ENCODE measurements at places on chromosomes 16 and 17. TPM values are rescaled to one million over a fixed set of nuclear protein-coding genes. Genes with fewer than 3 reads are reported as not detected.

DNA sequence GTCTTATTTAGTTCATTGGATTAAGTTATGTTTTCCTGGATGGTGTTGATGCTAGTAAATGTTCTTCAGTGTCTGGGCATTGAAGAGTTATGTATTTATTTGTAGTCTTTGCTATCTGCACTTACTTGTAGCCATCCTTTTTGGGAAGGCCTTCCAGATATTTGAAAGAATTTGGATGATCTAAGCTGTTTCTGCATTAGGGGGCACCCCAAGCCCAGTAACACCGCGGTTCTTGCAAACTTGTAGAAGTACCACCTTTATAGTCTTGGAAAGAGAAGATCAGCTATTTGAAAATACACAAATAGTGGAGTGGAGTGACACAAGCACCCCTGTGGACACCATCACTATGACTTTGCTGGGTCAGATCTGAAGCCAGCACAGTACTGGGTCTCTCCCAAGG is 175.9 kb upstream of the KIF2B start:
- no peak for DNase-seq

- no peak for DNase-seq
Measured at GRCh38 chr16:12160815-12161550, 184.4 kb downstream of the SNX29 start.

GRCh38 chr16:11913425-11914079 is 2.2 kb downstream of the GSPT1 start:
- DNase-seq: no peak

- DNase-seq: no peak
Measured at GRCh38 chr16:47046726-47047523, 73.5 kb upstream of the DNAJA2 start.

GRCh38 chr16:32116080-32116479 is 137.0 kb upstream of the TP53TG3D start:
- no peak for DNase-seq

DNA sequence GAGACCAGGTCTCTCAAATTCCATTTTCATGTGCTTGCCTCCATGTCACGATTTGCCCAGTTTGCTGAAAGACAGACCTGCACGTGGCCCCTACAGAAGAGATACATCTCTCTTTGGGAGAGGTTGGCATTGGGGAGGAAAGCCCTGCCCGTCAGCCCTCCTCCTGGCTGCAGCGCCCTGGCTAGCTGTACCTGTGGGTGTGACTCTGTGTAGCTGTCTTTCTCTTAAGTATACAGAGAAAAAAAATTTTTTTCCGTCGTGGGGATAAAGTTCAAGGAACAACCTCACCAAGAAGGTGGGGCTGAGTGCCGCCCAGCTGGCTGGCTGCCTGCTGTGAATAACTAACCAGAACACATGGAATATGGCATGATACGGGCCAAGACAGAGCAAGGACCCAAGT is 26.5 kb downstream of the TMEM98 start:
- DNase-seq: no peak

DNA sequence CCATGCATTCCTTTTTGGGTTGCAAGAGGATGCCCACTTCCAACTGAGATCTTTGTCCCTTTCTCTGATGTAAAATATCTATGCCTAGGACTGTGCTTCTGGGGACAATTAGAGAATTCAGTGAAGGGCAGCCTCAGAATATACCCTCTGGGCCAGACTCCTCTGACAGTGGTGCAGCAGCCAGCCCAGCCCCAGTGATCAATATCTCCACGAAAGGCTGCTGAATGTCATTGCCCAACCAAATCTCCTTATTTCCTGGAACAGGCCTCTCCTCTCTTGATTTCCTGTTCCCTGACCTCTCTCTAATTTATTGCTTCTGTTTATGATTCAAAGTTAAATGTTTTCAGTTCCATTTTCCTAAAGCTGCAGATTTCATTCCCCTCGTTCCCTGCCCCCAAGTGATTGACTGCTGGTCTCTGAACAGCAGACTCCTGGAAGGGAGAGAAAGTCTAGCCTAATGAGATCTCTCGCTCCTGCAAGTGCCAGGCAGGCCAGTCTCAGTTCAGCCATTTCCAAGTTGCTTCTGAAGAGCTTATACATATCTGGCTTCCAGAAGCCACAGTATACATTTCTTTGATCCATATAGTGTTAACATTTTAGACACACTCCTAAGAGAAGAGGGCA is 104.4 kb upstream of the SALL1 start:
- DNase-seq: no peak

DNA sequence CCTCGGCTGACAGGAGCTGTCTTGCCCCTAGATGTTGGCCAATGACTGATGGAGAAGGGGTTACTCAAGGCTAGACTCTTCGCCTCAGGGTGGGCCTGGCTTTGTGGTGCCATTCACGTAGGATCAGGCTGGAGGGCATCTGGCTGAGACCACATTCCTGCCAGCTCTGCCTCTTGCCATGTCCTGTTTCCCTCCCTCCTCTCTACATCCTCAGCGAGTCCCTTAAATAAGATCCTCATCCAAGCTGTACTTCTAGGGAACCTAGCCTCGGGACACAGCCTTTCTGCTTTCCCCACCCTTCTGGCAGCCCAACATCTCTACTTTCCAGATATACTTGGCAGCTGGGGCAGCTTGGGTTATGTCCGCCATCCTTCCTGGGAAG is 27.9 kb upstream of the EFCAB13 start:
- no peak for DNase-seq

DNA sequence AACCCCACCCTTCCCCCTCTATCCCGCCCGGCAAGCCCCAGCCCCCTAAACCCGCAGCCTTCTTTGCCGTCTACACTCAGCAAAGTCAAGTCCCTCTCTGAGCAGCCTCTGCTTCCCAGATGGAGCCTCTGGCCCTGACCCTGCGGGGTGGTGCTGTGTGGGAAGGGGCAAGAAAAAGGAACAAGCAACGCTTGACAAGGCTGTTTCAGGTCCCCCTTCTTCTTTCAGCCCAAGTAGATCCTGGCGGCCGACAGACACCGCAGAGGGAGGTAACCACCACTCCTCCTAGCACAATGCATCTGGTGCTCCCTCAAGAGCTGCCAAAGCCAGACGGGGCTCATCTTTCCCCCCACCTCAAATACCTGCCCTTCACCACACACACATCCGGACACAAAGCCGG is 178.3 kb downstream of the ENGASE start:
- no peak for DNase-seq

GRCh38 chr17:74977802-74978201 is 5.2 kb upstream of the HID1 start:
- no peak for DNase-seq

DNA sequence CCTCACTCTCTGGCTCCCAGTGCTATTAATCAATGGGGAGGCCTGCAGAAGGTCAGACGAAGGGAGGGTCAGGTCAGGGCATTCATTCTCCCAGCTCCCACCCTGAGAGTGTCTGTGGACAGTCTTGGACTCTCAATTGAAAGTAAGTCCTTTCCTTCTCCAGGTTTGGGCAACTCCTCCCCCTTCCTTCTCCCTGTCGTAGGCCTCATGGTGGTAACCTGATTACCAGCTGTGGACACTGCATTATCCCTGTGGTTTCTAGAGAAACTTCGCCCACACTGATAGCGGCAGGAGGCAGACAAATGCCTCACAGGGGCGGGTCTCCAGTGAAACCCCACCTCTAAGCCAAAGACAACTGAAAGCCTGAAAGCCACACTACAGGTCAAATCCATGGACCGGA is 57.7 kb upstream of the SLC25A19 start:
- no peak for DNase-seq

GRCh38 chr16:10941127-10941933 is 938 bp downstream of the DEXI start:
- no peak for DNase-seq

DNA sequence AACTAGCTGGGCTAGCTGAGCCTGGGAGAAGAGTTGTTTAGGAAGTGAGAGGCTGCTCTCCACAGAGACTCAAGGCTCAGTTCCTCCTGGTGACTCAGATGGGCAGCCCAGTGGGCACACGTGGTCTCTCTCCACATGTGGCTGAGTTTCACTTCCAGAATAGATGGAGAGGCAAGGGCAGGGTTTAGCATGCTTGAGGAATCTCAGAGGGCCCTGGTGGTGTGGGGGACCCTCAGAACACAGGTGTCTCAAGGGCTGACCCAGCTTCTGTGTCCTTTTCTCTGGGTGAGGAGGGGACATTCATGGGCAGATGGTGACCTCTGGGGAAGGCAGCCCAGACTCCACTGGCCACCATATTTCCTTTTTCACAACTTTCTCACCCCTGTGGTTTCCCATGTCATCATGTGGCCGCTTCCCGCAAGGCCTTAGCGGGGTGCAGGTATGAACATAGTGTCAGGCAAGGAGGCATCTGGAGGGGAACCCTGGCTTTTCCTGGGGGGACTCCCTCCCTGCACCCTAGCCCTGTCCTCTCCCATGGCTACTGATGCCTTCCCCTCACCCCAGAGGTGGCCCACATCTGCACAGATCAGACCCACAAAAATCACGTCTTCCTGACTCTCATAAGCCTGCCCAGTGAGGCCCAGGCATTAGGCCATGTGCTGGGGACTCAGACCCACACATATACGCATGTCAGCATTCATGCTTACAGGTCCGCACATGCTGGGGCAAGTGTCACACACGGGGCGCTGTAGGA is 3.3 kb downstream of the GRN start:
- no peak for DNase-seq

- DNase-seq: peak; percentile 68
Measured at GRCh38 chr17:45666046-45666600, 118.0 kb upstream of the CRHR1 start.

DNA sequence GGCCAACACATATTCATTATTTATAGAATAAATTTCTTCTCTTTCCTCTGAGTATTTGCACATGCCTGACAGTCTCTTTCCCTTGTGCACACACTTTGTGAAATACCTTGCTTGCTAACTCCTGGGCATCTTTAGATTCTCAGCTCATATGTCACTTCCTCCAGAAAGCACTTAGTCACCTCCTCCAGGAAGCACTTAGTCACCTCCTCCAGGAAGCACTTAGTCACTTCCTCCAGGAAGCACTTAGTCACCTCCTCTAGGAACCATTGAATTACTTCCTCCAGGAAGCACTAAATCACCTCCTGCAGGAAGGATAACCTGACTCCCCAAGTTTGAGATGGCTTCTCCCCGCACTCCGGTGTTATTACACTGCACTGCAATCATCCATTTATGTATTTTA is 462.5 kb upstream of the EEF2KMT start:
- DNase-seq: no peak

GRCh38 chr17:65171752-65172151 is 34.6 kb downstream of the RGS9 start:
- DNase-seq: no peak

DNA sequence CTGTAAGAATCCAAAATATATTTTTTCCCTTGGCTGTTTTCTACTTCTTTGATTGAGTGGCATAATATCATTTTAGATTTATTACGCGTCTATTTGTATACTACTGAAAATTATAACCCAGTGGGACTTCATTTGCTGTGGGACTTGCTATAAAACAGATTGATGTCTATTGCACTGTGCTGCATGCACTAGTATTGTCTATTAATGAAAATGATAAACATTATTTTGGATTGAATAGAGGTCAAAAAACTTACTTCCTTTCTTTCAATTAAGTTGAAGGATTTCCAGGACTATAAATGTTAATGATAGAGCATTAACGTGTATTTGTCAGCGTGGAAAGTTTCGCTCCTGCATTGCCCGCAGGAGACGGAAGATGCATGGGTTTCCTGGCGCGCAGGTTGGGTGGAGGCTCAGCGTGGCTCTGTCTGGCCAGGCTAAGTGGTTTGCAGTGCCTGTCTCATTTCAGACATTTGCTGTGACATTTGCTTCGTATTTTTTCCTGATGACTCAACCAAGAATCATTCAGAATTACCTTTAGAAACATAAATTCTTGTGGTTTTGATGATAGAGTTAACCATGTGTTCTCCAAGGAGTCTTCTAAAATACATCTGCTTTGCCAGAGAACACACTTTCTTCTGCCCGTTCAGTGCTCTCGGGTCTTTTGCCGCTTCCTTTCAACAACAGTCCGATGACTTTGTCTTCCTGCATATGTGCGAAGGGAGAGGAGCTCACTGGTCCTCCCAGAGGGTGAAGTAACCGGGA is 216.7 kb downstream of the RPTOR start:
- DNase-seq: no peak

GRCh38 chr16:70736465-70737376 is 50.9 kb upstream of the MTSS2 start:
- DNase-seq: no peak

- no peak for DNase-seq
Measured at GRCh38 chr17:32878211-32878610, 1.3 kb upstream of the MYO1D start.

DNA sequence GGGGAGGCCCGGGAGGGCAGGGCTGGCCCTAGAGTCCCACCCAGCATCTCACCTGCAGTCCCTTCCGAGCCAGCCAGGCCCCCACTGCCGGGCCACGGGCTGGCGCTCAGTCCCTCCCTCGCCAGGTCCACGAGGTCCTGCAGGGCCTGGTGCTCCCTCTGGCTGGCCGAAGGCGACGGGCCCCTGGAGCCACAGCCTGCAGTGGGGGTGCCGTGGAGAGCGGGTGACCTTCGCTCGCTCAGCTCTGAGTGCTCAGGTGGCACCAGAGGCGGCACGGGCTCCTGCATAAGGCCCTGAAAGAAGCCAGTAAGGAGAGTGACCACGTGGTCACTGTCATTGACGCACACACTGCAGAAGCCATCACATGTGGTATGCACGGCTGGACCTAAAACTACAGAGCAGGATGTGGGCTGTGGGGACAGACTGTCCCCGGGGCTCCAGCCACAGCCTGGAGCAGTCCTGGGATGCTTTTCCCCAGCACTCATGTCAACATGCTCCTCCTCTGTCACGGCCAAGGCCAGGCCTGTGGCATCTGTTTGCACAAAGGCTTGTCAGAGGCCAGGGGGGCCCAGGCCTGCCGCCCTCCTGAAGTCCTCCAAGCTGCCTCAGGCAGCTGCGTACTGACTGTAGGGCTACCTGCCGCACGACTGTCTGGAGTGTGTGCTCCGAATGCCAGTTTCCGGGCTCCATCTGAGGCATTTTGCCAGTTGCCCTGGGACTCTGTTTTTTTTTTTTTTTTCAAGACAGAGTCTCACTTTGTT is 15.1 kb downstream of the SLX4 start:
- no peak for DNase-seq

Gene ACSM2A
- not detected for total RNA-seq

Gene OTOP3
- total RNA-seq: not detected

Gene HAP1
- 1.5 TPM for total RNA-seq

Gene IRX3
- total RNA-seq: 11.4 TPM

Gene GPRC5B
- 37.1 TPM for total RNA-seq

Gene TMEM88
- 3.2 TPM for total RNA-seq

Gene KCNJ2
- total RNA-seq: 5.4 TPM

Gene KRT36
- total RNA-seq: not detected

Gene AURKB
- total RNA-seq: 15.2 TPM

Gene PPL
- total RNA-seq: 3.3 TPM

Gene KIAA0753
- 31.8 TPM for total RNA-seq

Gene ALOX12
- 0.18 TPM for total RNA-seq

Gene TP53TG3
- total RNA-seq: not detected

Gene ABCC6
- 0.18 TPM for total RNA-seq

Gene KRT9
- total RNA-seq: not detected

Gene CMIP
- total RNA-seq: 44.4 TPM
